H4 (cell line): ENCODE measurements at places on chromosomes 1 and 21. TPM values are rescaled to one million over a fixed set of nuclear protein-coding genes. Genes with fewer than 3 reads are reported as not detected.

The TMEM52 gene
- 0.29 and 1.3 TPM in 2 replicates for total RNA-seq

- no peak for DNase-seq
Observed at GRCh38 chr1:30525631-30525970, 197.8 kb downstream of the MATN1 start.

- no peak for DNase-seq
Observed at GRCh38 chr1:229474509-229474908, 33.6 kb downstream of the NUP133 start.

The CD1E gene
- total RNA-seq: not detected in 2 replicates

GRCh38 chr1:48916130-48917069 is 139.7 kb upstream of the BEND5 start:
- peak; percentile 87 for DNase-seq

DNA sequence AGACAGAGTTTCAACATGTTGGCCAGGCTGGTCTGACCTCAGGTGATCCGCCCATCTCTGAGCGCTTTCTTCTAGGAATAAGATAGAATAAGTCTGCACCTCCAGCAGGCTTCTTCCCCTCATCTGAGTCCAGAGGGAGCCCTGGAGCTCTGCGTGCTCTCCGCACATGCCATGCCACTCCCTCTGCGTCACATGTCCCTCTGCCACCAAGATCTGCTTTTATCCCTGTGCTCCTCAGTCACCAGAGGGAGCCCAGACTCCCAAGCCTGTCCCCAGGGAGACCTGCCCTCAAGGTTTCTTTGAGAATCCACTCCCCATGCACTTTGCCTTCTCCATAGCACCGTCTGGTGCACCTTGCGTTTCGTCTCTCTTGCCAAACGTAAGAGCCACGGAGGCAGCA is 213.0 kb downstream of the CAMTA1 start:
- peak; percentile 23 for DNase-seq

The LHX8 gene
- 13.0 and 16.1 TPM in 2 replicates for total RNA-seq

- DNase-seq: peak; percentile 36
Observed at GRCh38 chr1:79353224-79353623, 346.7 kb upstream of the ADGRL4 start.

The SPOCD1 gene
- 3.6 and 9.9 TPM in 2 replicates for total RNA-seq

DNA sequence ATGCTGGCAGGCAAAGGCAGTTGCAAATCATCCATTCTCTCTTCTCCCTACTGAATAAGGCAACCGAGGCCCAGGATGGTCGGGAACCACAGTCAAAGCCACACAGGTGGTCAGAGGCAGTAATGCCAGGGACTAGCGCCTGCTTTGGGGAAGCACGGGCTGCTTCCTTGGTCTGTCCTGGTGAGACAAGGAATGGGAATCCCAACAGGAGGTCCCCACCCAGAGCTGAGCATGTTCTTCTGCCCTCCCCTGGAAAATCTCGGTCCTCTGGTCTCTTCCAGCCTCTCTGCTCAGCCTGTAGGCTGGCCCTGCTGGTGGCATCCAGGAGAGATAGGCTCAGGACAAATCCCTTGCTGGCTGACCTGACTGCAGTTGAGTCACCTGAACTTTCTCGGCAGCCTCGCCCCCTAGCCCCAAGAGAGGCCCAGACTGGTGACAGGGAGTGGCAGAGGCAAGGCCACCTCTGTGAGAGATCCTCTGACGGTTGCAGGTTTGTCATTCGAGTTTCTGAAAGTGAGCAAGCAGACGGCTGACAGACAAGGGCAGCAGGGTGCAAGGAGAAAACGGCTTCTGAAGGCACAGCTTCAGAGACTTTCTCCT is 5.8 kb downstream of the OLIG1 start:
- DNase-seq: no peak

DNA sequence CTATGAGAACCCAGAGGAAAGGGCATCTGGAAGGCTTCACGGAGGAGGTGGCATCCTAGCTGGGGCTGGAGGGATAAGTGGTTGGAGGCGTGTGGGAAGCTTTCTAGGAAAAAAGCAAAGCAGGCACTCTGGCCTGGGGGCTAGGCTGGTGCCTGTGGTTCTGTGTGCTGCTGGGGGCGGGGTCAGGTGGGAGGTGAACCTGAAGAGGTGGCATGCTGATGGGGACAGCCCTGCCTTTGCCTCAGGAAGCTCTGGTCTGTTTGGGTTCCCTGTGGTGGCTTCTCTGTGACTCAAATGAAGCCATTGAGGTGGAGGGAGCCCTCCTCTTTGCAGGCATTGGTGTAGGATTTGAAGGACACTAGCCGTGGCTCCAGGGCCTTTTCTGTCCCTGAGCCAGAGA is 221.6 kb upstream of the POU3F1 start:
- no peak for DNase-seq

GRCh38 chr1:169726851-169727250 is 7.0 kb downstream of the SELE start:
- no peak for DNase-seq

DNA sequence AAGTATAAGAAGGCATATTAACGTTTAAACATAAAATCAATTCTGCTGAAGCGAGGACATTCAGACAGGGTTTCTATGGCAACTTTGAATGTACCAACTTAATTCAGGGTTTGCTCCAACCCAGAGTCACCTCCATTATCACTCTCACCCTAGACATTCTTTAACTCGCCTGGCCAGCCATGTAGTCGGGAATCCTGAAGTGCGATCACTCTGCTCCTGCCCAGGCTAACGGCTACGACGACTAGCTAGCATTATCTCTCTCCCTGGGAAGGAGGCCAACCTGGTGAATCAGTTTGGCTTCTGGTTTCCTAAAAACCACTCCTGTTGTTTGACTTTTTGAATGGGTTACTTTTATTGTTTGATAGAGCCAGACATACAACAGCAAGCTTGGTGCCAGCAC is 38.9 kb upstream of the ZBTB18 start:
- DNase-seq: no peak

- DNase-seq: no peak
Observed at GRCh38 chr21:22076471-22076870, 1078.3 kb downstream of the NCAM2 start.

DNA sequence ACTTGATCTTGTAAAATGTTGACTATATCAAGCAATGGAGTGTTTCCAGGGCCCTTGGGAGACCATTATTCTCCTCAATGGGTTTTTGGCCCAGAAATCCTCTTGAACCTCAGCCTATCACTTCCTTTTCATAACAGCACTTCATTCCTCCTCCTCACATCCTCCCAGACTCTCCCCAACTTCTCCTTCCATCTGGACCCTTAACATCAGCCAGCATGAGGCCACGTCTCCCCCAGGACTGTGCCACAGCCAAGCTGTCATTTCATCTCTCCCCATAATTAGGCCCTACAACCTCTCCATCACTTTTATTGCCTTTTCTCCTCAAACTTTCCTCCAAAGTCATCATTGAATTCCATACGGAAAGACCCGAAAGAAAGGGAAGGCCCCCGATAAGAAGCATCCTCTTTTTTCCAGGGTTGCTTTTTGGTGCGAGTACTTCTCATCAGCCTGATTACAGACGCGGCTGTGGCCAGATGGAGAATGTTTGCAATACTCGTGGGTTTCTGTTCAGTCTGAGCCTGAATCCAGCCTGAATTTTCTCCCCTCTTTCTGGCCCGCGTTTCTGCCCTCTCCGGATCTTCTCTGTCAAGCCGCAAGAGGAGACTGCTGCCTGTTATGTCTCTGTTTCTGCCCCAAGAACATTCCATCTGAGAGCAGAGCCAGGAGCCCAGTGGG is 52.7 kb upstream of the SLC25A33 start:
- DNase-seq: no peak
